ENCODE measurements at places on chromosomes 6 and 20. TPM values are rescaled to one million over a fixed set of nuclear protein-coding genes. Genes with fewer than 3 reads are reported as not detected.

GRCh38 chr20:19672498-19672897, 85.6 kb upstream of the RIN2 start:
- no peaks in the 10 kb centered on the region for H3K4me1 ChIP-seq
- no peak for DNase-seq
- no peak overlapping the region for H3K27ac ChIP-seq
- H3K4me3 ChIP-seq: no peak overlapping the region

- no peaks in the 10 kb centered on the region for H3K36me3 ChIP-seq
- H3K27me3 ChIP-seq: no peaks in the 10 kb centered on the region
- DNase-seq: no peak
- no peaks in the 10 kb centered on the region for H3K4me1 ChIP-seq
- H3K27ac ChIP-seq: no peak overlapping the region
Observed at GRCh38 chr6:62623846-62624532, 338.0 kb upstream of the KHDRBS2 start.

DNA sequence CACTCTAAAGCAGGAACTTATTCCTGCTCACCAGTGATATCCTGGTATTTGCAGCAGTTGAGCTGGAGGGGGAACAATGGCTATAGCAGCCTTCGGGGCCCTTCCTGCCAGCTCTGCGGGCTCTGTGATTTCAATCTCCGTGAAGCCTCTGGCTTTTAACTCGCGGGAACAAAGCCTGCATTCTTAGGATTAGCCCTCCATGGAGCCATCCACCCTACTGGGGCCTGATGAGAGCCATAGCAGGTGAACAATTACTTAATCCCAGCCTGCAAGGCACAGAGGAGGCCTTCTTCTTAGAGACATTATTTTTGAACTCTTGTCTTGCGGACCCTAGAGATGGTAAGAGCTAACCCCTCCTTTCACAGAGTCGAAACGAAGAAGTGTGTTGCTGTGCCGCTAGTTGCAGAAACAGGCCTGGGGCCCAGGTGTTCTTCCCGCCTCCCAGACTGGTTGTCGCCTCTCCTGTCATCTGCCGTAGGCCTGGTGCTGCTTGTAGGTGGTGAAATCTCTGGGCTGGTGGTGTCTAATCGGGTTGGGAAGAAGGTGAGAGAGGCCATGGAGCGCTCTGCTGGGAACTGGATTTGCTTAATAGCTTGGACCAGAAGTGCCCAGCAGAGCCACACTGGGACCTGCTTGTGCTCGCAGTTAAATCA, 9.7 kb downstream of the GHRH start:
- H3K27me3 ChIP-seq: no peaks in the 10 kb centered on the region
- no peaks in the 10 kb centered on the region for H3K4me1 ChIP-seq
- no peak for DNase-seq
- no peak overlapping the region for H3K27ac ChIP-seq

DNA sequence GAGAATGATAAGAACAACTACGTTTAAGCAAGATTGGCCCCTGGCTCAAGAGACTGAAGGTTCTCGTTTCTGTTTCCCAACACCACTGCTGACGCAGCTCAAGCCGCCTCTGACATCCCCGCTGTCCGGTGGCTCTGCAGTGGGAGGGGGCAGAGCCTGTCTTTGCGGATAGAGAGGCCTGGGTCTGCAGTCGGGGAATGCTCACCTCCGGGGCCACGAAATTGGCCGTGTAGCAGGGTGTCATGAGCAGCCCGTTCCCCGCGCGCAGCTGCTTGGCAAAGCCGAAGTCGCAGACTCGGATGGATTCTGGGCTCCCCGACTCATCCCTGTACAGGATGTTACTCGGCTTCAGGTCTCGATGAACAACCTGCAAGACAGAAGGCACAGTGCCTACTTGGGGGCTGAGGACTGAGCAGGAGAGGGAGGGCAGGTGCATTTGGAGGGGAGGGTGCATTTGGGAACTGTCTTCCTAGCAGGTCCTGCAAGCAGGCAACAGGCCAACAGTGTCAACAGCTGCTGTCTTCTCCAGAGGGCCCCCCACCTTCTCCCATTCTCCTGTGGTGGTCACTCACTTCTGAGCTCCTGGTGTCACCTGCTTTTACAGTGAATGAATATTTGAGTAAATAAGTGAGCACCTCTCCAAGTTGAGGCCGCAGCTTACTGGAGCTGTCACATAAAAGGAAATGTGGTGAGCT, 40.5 kb upstream of the MPC1 start:
- no peak overlapping the region for H3K4me3 ChIP-seq
- no peak for DNase-seq
- H3K4me1 ChIP-seq: peaks cover 28% of the 10 kb centered on the region
- H3K36me3 ChIP-seq: peaks cover 71% of the 10 kb centered on the region
- no peak overlapping the region for H3K27ac ChIP-seq

DNA sequence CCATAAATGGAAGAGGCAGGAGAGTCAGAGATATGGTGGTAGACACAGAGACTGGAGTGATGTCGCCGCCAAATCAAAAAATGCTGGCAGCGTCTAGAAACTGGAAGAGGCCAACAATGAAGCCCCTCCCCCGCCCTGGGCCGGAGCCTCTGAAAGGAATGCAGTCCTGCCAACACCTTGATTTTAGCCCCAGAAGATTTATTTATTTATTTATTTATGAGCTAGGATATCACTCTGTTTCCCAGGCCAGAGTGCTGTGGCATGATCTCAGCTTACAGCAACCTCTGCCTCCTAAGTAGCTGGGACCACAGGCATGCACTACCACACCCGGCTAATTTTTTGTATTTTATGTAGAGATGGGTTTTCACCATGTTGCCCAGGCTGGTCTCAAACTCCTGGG, 82.6 kb upstream of the CCDC167 start:
- no peaks in the 10 kb centered on the region for H3K36me3 ChIP-seq
- no peaks in the 10 kb centered on the region for H3K27me3 ChIP-seq
- no peaks in the 10 kb centered on the region for H3K4me1 ChIP-seq

GRCh38 chr6:151553416-151554165, 59.8 kb downstream of the CCDC170 start:
- no peaks in the 10 kb centered on the region for H3K27me3 ChIP-seq
- H3K4me1 ChIP-seq: no peaks in the 10 kb centered on the region
- H3K27ac ChIP-seq: peak overlapping the region; percentile 55
- no peaks in the 10 kb centered on the region for H3K36me3 ChIP-seq
- DNase-seq: no peak

GRCh38 chr6:99885051-99885450, 109.0 kb downstream of the MCHR2 start:
- H3K27ac ChIP-seq: no peak overlapping the region
- H3K36me3 ChIP-seq: no peaks in the 10 kb centered on the region
- H3K4me3 ChIP-seq: no peak overlapping the region

DNA sequence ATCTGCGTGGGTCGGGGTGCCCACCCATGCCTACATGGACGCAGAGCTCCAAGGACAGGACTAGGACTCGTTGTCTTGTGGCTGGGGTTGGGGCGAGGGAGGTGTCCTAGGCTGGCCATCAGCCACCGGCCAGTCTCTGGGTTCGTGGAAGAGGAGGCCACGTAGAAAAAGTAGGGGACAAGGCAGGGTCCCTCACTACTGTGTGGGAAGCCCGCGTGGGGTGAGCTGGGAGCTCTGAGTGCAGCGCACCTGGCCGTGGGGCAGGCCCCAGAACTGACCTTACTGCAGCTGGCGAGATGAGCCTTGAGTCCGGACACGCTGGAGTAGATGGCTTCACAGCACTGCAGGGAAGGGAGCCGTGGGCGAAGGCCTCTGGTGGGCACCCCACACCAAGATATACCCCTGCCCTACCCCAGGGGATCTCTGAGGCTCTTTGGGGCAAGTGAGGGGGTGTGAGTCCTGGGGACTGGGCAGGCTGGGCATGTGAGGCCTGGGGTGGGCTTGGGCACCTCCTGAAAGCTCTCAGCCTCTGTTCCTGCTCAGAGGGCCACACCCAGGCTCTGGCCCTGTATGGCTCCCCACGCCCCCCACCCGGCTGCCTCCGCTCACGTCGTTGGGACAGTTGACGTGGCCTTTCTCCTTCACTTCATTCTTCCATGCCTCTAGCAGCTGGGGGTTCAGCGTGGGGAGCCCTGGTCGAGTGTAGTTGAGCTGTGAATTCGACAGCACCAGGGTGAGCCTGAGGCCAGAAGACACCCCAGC, 5.6 kb upstream of the UCKL1 start:
- peaks cover 17% of the 10 kb centered on the region for H3K4me1 ChIP-seq
- DNase-seq: peak; percentile 73
- no peaks in the 10 kb centered on the region for H3K27me3 ChIP-seq

Gene STX11
- total RNA-seq: 40.5 TPM

GRCh38 chr6:139115989-139116758, 18.7 kb upstream of the HECA start:
- no peak overlapping the region for H3K4me3 ChIP-seq
- H3K27me3 ChIP-seq: no peaks in the 10 kb centered on the region
- no peak for DNase-seq
- no peak overlapping the region for H3K27ac ChIP-seq

GRCh38 chr6:145209272-145209671, 526.0 kb downstream of the EPM2A start:
- no peak overlapping the region for H3K27ac ChIP-seq
- H3K27me3 ChIP-seq: no peaks in the 10 kb centered on the region
- no peak for DNase-seq
- H3K4me3 ChIP-seq: no peak overlapping the region
- H3K36me3 ChIP-seq: no peaks in the 10 kb centered on the region

GRCh38 chr20:57564951-57565642, 4.2 kb downstream of the PCK1 start:
- H3K27ac ChIP-seq: no peak overlapping the region
- no peaks in the 10 kb centered on the region for H3K36me3 ChIP-seq
- H3K4me3 ChIP-seq: no peak overlapping the region
- no peaks in the 10 kb centered on the region for H3K27me3 ChIP-seq

DNA sequence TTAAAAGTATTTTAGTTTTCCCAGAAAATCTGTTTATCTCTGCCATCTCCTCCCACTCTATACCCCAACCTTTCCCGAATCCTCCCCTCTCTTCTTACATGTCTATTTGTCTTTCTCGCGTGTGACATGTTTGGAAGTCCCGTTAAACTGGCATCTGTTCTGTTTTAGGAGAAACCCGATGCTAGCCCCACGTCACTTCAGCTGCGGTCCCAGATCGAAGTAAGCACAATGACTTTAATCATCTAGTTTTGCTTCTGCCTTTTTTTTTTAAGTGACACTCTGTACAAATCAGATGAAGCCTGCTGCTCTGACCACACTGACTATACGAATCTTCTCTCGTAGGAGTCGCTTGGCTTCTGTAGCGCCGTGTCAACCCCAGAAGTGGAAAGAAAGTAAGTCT, 97.4 kb downstream of the SASH1 start:
- no peaks in the 10 kb centered on the region for H3K27me3 ChIP-seq
- H3K36me3 ChIP-seq: no peaks in the 10 kb centered on the region
- H3K4me3 ChIP-seq: no peak overlapping the region
- no peak for DNase-seq

Gene LY6G6D
- not detected for total RNA-seq

Gene GMPR
- 9.6 TPM for total RNA-seq

GRCh38 chr6:129845696-129846095, 15.4 kb downstream of the TMEM244 start:
- no peaks in the 10 kb centered on the region for H3K36me3 ChIP-seq
- no peak overlapping the region for H3K4me3 ChIP-seq
- no peaks in the 10 kb centered on the region for H3K27me3 ChIP-seq
- no peak overlapping the region for H3K27ac ChIP-seq
- no peaks in the 10 kb centered on the region for H3K4me1 ChIP-seq

GRCh38 chr20:56202493-56203077, 45.9 kb upstream of the MC3R start:
- no peak overlapping the region for H3K27ac ChIP-seq
- H3K27me3 ChIP-seq: no peaks in the 10 kb centered on the region

DNA sequence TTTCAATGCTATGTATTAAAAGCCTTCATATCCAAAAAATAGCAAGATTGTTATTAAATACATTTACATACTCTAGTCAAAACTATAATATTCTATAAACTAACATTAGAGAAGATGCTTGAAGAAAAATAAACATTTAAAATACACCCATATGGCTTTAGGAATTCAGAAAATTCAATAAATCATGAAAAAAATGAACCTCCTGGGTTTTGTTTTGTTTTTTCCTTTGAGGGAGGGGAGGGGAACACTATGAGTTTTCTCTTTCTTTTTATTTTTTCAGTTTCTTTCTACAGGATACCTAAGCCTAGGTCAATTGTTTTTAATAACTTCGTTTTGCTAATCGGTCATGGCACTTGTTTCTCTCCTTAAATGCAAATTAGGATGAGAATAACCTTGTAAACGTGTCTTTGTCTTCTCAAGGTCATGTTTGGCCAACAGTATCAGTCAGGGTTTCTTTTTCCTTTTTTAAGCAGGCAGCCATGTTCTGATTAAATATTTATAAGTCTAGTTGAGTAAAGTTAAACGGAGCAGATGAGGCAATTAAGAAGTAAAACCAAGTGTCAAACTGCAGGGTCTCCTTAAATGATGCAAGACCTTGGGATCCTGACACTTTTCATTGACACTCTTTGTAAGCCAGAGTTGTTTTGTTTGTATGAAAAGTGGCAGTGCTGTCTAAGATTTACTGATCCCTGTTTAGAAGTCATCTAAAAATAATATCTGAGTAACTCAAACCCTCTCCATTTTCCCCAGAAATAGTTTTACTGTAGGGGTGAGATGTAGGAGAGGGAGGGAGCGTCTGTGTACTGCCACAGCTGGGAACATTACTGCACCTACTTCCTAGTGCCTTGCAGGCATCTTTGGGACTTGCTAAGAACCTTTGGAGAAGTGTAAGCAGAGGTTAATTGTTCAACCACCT, 392.3 kb downstream of the PLCB1 start:
- no peak overlapping the region for H3K4me3 ChIP-seq
- H3K27ac ChIP-seq: no peak overlapping the region
- H3K36me3 ChIP-seq: no peaks in the 10 kb centered on the region
- no peak for DNase-seq

DNA sequence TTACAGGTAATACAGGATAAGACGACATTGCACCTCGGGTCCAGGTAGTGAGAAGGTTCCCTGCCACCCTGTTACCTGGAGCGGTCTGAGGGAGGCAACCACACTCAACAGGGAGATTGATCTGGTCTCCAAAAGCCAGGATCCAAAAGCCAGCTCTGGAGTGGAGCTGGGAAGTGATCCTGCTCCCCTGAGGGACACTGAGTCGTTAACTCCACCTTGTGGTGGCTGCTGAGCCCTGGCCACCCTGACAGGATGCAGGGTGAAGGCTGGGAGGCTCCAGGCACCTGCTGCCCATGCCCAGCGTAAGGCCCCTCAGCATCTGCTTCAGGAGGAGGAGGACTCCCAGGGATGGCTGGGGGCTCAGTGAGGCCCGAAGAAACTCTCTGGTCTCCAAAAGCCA, 38.7 kb upstream of the SLC22A2 start:
- no peak overlapping the region for H3K4me3 ChIP-seq
- no peak overlapping the region for H3K27ac ChIP-seq
- H3K36me3 ChIP-seq: no peaks in the 10 kb centered on the region
- no peaks in the 10 kb centered on the region for H3K4me1 ChIP-seq

GRCh38 chr6:44856479-44856878, 469.0 kb downstream of the CDC5L start:
- H3K36me3 ChIP-seq: no peaks in the 10 kb centered on the region
- H3K27me3 ChIP-seq: no peaks in the 10 kb centered on the region
- no peak overlapping the region for H3K27ac ChIP-seq
- H3K4me3 ChIP-seq: no peak overlapping the region
- no peak for DNase-seq
